Aorta (tissue), 5 donors: ENCODE measurements at places on chromosomes 2 and 18. TPM values are rescaled to one million over a fixed set of nuclear protein-coding genes. Genes with fewer than 3 reads are reported as not detected.

Gene NOL4
- total RNA-seq, result not detected

Gene MALT1
- total RNA-seq, result 27.4 TPM

Gene SESTD1
- 157 TPM for total RNA-seq

Gene NPAS2
- 42.0 TPM for total RNA-seq

Gene TMEM178A
- total RNA-seq, result 2.0 TPM

Gene RNU2-63P
- 3.3 TPM for total RNA-seq

Gene TUBA4B
- not detected for total RNA-seq

Gene ACMSD
- not detected for total RNA-seq

DNA sequence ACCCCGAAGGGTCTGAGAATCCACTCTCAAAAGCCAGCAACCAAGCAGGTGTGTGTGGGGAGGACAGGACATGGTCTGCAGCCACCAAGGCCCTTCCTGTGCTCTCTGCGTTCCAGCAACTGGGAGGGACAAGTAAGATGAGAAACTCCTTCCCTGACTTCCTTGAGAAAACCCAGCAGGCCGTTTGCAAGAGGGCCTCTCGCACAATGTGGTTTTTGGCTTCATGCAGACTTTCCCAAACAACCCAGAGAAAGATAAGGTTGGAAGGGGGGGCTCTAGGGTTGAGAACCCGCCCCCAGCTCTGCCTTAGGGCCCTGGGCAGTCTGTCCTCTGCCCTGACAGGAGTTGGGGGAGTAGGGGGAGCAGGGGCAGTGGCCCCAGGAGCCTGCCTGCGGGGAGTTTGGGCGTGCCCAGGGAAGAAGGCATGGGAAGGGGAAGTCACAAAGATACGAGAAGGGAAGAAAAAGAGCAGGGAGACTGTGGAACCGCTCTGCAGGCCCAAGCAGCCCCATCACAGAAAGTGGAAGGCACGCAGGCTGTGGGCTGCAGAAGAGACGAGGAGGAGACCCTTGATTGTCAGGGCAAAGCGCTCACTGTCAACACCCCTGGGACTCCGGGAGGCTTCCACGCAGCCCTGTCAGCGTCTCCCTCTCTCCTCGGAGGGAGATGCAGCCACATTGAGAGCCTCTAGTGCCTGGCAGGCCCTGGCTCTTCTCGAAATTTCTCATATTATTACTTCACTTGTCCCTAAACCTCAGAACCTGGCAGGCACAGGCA is 99.8 kb downstream of the SMAD7 start:
- peak; percentile 78 for DNase-seq
- no peaks in the 10 kb centered on the region for H3K4me1 ChIP-seq
- no peaks in the 10 kb centered on the region for H3K36me3 ChIP-seq

GRCh38 chr2:129910446-129911362 is 68.8 kb upstream of the RAB6C start:
- H3K27ac ChIP-seq, result no peak overlapping the region
- no peaks in the 10 kb centered on the region for H3K27me3 ChIP-seq
- H3K4me3 ChIP-seq, result no peak overlapping the region
- no peaks in the 10 kb centered on the region for H3K4me1 ChIP-seq
- no peak for DNase-seq

- H3K4me1 ChIP-seq, result no peaks in the 10 kb centered on the region
- H3K27ac ChIP-seq, result no peak overlapping the region
- no peaks in the 10 kb centered on the region for H3K36me3 ChIP-seq
- no peak for DNase-seq
Observed at GRCh38 chr2:12035029-12035720, 288.7 kb downstream of the LPIN1 start.

GRCh38 chr2:197556456-197556855 is 40.6 kb downstream of the MOB4 start:
- H3K36me3 ChIP-seq, result no peaks in the 10 kb centered on the region
- H3K27ac ChIP-seq, result no peak overlapping the region
- no peak for DNase-seq

- H3K36me3 ChIP-seq, result no peaks in the 10 kb centered on the region
- DNase-seq, result no peak
- H3K27me3 ChIP-seq, result no peaks in the 10 kb centered on the region
- no peak overlapping the region for H3K27ac ChIP-seq
Observed at GRCh38 chr2:176997074-176997791, 215.4 kb upstream of the HNRNPA3 start.
